ENCODE measurements at places on chromosomes 7 and 10. TPM values are rescaled to one million over a fixed set of nuclear protein-coding genes. Genes with fewer than 3 reads are reported as not detected.
A peak's percentile ranks its signal among the peaks of the same experiment; 100 is the strongest.

The PLEKHS1 gene
- not detected for total RNA-seq

DNA sequence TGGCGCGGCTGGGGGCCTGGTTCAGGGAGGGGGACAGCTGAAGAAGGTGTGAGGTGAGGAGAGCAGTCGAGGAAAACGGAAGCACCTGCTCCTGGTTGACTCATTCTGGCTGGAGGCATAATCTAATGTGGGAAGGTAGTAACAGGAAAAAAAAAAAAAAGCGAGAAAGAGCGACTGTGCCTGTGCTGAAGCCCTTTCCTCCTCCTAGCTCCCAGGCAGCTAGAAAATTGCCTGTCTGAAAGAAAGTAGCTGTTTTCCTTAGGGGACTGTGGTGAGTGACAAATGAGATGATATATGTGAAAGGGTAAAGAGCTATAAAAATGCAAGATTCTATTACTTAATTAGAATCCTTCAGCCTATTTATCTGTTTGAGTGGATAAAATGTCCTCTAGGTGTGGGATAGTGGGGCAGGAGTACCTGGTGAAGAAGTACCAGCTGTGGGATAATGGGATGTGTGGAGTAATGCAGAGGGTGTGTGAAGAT lies 4.9 kb upstream of the MEST start:
- H3K36me3 ChIP-seq, result no peaks in the 10 kb centered on the region
- no peak for DNase-seq
- H3K4me3 ChIP-seq, result peak overlapping the region; percentile 46
- H3K27ac ChIP-seq, result no peak overlapping the region
- H3K27me3 ChIP-seq, result peaks cover 55% of the 10 kb centered on the region
- H3K4me1 ChIP-seq, result peaks cover 17% of the 10 kb centered on the region

DNA sequence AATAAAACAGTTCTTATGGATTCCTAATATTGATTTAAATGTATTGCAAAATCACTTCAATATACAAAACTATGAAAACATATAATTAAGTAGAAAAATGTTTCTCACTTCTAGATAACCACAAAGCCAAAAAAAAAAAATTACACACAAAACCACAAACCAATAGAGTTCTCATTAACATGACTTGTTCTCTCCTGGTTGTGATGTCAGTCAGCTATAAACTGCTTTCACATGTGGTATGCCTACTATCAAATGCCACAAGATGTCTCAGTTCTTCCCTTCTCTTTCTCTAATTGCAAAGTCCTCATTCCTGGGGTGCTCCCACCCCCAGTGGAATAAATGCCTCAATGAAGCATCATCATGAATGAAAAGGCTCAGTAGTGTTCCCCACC lies 16.6 kb downstream of the GNAI1 start:
- no peak overlapping the region for H3K27ac ChIP-seq
- H3K27me3 ChIP-seq, result no peaks in the 10 kb centered on the region
- DNase-seq, result no peak
- H3K36me3 ChIP-seq, result no peaks in the 10 kb centered on the region
- H3K4me1 ChIP-seq, result no peaks in the 10 kb centered on the region

- no peaks in the 10 kb centered on the region for H3K27me3 ChIP-seq
- H3K4me1 ChIP-seq, result no peaks in the 10 kb centered on the region
- no peak for DNase-seq
- H3K36me3 ChIP-seq, result no peaks in the 10 kb centered on the region
- H3K27ac ChIP-seq, result no peak overlapping the region
- H3K4me3 ChIP-seq, result no peak overlapping the region
These were observed 13.1 kb upstream of the GPER1 start for GRCh38 chr7:1074593-1075431.

DNA sequence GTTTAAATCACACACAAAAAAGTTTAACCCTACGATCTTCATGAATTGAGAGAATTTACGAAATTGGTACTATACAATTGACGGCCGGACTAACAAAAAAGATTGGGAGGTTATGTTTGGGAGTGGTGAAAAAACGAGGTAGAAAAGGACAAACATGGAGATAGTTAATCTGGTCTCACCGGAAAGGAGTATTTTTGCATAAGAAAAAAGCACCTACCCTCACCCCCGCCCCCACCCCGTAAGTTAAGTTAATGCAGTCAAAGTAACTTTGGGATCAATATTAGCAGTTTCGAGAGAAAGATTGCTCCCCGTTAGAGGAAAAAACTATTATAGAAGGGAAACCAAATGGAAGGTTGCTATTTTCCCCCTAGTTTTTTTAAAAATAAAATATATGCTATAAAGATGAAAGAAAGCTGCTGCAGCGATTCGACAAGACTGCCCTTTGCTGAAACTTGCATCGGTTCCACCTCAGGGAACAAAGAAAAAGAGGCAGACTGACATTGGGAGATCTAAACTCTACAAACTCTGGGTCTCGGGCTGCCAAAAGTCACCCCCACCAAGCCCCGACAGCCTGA lies 3.5 kb downstream of the SP8 start:
- no peak overlapping the region for H3K27ac ChIP-seq
- peaks cover 6% of the 10 kb centered on the region for H3K36me3 ChIP-seq
- H3K4me1 ChIP-seq, result peaks cover 22% of the 10 kb centered on the region
- H3K27me3 ChIP-seq, result peaks cover 69% of the 10 kb centered on the region
